ENCODE measurements at places on chromosomes 5 and 9.

DNA sequence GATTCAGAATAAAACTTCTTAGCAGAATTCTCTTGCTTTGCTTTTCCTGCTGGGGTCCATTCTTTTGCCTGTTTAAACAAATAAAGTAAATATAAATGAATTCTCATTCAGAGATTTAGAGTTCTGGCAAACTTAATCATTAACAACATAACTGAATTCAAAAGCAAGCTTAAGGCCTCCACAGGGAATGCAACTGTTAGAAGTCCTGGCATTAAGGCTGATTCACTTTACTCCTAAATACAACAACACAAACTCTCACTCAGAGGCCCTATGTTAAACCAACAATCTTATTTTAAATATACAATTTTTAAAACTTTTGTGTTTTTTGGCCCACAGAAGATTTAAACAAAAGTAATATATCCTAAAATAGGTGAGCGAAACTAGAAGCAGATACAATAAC, 178.3 kb downstream of the AP3B1 start:
- no peak for DNase-seq

DNA sequence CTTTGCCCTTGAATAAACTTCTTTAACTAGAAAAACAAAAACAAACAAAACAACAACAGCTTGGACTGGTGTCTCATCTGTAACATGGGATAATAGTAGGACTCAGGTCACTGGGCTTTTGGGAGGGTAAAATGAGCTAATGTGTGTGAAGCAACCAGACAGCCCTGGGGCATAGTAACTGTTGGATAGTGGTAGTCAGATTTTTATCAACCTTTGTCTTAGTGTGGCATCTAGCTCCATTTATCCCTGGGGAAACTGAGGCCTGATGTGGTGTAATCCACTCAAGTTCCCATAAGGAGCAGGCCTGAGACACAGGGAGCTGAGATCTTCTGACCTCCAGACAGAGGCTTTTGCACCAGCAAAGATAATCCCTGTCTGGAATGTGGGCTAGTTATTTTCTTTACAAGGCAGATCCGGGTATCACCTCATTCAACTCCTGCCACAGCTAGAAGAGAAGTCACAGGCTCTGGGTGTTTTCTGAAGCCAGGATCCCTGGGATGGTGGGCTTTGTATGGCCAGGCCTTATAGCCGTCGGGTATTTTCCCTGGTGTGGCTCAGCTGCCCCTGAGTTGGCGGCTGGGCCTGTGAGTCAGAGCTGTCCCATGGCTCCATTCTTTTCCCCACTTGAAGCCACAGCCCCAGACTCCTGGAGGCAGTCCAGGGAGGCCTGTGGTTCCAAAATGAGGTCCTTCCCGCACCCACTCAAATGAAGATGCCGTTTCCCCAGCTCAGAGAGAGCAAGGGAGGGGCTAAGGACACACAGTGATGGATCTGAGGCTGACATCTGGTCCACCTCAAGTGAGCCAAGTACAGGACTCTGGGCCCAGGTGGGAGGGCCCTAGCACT, 26.1 kb upstream of the CSF1R start:
- DNase-seq: no peak

DNA sequence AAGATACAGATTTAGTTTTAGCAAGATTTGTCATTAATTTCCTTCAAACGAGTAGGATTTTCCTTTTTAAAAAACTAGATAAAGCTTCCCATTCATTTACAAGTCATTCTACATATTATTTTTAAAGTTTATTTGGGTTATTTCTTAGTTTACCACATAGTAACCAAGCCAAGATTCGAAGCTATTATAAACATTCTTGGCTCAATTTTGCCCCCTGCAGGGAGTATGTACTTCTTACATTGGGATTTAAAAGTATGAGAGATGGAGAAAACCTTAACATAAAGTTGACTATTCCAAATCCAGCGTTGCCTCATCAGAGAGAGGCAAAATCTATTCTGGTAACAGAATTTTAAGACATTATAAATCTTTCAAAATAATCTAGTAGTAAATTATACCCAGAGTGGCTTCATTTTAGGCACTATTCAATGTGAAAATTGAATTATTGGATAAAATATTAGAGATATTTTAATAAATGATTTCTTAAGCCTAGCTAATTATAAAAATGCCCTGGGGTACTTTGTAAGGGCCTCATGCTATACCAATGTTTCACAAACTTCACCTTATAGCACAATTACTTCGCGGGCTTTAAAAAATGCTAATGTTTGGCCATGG, 39.1 kb downstream of the FBN2 start:
- DNase-seq: no peak

DNA sequence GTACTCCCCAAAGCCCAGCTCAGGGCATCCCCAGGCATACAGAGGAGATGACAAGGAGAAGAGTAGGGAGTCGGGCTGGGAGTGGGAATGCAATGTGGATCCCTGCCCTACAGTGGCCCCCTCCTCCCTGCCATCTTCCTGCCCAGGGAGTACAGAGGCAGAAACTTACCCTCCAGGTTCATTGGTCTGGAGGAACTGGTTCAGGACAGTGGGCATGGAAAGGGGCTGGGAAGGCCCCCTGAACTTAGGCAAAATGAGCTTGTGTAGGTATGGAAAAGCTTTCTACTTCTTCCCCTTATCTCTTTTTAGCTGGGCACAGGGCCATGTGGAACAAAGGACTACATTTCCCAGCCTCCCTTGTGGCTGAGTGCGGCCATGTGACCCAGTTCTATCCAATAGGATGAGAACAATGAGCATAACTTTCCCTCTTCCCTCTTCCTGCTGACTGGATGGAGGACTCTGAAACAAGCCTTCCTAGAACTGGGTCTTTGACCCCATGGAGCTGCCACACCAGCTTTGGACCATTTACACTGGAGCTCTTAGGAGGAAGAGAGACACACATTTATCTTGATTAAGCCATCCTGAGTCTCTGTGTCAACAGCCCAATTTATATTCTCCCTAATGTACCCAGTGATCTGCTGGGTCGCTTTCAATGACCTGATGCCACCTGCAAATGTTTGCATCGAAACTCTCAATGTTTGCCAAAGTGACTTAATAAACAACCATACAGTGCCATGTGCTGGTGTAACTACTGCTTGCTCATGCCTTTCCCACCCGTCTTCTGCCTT, 25.0 kb upstream of the HMCN2 start:
- no peak for DNase-seq

GRCh38 chr5:65825408-65826328, 100.7 kb upstream of the ERBIN start:
- no peak for DNase-seq

GRCh38 chr9:34510497-34511468, 12.0 kb downstream of the ENHO start:
- DNase-seq: no peak

- no peak for DNase-seq
Observed at GRCh38 chr5:180364306-180364856, 11.2 kb upstream of the GFPT2 start.

DNA sequence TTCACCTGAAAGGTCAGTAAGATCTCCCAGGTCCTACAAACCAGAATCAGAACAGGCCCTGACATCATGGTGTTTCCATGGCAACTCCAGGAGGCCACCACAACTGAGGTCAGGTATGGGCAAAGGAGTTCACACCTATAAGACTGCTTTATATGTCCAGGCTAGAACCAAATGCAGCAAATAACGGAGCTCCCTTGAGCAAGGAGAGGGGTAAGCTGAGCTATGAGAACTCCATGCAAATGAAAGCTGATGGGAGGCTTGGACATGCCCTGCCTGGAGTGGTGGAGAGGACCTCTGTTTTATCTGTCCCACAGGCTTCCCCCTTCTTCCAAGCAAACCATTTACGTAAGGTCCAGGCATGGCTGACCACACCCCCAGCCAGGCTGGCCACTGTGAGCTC, 207.7 kb downstream of the SPOCK1 start:
- no peak for DNase-seq

DNA sequence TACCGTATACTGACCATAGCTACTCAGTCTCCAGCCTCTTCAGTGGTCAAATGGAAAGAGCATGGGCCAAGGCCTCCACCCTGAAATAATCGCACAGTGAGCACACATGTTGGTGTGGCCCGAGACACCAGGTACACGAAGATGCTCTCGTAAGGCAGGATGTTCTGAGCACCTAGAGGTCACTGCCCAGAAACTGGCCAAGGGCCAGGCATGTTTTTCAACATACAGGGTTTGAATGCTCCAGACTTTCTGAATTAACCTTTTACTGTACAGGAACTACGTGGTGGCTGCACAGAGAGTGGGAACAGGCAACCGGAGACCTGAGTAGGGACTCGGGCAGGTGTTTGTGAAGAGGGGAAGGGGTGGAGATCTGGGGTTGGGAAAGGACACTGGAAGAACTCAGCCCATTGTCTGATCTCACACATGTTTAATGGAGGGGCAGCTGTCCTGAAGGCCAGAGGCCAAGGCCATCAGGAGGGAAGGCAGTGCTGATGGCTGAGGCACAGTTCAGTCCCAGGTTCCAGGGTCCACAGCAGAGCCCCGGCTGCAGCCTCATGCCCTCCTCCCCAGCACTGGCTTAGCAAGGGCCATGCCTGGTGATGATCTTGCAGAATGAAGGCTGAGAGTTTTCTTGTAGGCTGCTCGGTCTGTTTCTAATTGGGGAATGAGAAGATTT, 48.5 kb upstream of the ANKRD18A start:
- no peak for DNase-seq

DNA sequence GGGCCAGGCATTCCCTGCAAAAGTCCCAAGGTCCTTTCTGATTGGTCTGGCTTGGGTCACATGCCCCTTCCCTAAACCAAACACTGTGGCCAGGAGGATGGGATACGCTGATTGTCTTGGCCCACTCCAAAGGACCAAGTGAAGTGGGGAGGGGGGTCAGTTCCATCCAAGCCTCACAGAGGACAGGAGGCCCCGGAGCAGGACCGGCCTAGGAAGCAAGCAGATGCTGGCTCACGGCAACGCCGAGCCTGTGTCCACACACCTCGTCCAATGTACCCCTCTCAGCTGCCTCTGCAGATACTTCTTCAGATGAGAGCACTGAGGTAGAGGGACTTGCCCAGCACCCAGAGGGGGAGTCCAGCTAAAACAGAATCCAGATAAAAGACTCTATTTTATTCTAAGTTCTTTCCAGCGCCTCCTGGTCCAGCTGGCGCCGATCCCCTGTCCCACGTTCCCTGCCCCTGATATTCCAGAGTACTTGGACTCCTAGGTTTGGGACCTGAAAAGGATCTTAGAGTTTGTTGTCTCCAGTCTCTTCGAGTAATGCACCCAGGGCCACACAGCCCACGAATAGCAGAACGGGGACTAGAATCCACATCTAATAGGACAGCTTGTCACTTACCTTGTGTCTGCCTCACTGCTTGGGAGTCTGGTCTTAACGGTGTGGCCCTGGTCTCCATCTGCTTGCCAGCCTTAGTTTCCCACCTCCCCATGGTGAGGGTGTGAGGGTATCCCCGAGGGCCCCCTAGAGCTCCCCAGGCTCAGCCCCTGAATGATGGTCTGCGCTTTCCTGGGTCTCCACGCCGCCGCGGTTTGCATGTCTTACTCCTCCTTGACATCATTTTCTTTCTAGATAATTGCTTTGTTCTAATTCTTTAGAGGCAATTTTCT, 72.4 kb upstream of the UNC5A start:
- DNase-seq: no peak

- no peak for DNase-seq
Observed at GRCh38 chr5:68441309-68442073, 225.9 kb downstream of the PIK3R1 start.

DNA sequence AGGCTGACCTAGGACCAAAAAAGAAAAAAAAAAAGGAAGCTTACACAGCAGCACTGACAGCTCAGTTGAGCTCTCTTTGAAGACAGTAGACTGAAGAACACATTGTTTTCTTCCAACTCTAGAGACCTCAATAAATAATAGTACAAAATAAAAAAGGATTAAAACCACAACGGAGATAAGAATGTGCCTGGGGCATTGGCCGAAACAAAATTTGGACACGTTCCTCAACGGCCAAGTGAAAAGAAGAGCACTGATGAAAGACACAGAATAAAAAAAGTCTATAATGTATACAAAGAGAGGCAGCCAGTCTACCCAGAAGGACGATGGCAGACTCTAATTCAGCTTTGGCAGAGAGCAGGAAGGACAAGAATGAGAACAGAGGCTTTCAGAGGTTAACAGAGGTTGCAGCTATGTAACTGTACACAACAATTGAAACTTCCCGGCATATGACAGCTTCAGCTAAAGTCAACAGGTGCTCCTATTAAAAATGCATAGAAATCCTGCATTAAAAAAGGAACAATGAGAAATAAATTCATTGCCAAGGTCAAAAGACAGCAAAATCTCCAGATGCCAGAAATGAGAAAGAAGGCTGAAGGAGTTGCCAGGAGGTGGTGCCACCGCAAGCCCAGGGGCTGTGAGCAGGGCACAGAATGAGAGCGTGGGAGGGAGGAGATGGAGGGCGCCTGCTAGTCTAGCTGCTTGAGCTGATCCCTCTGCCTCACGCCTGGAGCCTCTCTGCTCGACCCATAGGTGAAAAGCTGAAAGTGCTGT, 113.9 kb downstream of the DCP2 start:
- DNase-seq: no peak

DNA sequence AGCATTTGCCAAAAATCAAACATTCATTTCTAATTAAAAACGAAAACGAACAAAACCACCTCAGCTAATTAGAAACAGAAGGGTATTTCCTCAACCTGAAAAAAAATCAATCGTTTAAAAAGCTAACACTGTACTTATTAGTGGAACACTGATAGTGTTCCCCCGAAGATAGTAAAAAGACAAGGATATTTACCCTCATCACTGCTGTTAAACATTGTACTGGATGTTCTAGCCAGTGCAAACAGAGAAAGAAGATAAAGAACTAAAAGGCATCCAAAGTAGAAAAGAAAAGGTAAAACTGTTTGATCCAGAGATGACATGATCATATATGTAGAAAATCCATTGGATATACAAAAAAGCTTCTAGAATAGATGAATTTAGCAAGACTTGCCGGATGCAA, 508.3 kb downstream of the DMRTA1 start:
- DNase-seq: no peak

GRCh38 chr5:44714871-44715561, 93.7 kb upstream of the MRPS30 start:
- no peak for DNase-seq

GRCh38 chr9:86507212-86507630, 153.0 kb upstream of the TUT7 start:
- no peak for DNase-seq

- DNase-seq: no peak
Observed at GRCh38 chr5:127290946-127291693, 524 bp downstream of the MEGF10 start.

DNA sequence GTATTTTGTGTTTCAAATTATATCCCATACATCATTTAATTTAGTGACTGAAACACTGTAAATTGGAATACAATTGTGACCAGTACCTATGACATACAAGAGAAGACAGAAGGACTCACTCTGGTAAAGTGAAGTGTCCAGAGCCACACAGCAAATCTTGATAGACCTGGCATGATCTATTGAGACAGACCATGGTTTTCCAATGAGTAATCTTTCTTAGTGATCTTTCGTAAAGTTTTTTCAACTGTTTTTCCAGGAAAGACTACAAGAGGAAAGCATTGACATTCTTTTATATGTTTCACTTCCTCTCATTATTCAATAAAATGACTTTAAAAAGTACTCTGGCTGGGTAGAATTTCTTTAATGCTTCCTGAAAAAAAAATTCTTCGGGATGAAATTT, 43.3 kb upstream of the ALDH1A1 start:
- no peak for DNase-seq

Data from stimulated activated CD8-positive, alpha-beta memory T cell treated with anti-CD3 and anti-CD28 coated beads, Interleukin-7, amount 100 ng/mL, for 4 hours (primary cell).